ENCODE measurements at places on chromosomes 11 and 22. TPM values are rescaled to one million over a fixed set of nuclear protein-coding genes. Genes with fewer than 3 reads are reported as not detected.

Gene KCNJ4
- polyA plus RNA-seq = not detected

Gene SCUBE2
- 2.3 TPM for polyA plus RNA-seq

Gene GGTLC2
- not detected for polyA plus RNA-seq

Gene PAFAH1B2
- 33.1 TPM for polyA plus RNA-seq

Gene ZNF214
- 0.46 TPM for polyA plus RNA-seq

Gene SMC1B
- polyA plus RNA-seq = 0.07 TPM

Gene INS
- 51.7 TPM for polyA plus RNA-seq

Gene KRTAP5-11
- polyA plus RNA-seq = not detected

Gene SLC22A12
- polyA plus RNA-seq = not detected

- DNase-seq = no peak
Observed at GRCh38 chr11:117062498-117062897, 35.7 kb downstream of the SIK3 start.

GRCh38 chr22:20963201-20964052, 3.6 kb upstream of the AIFM3 start:
- DNase-seq = no peak

DNA sequence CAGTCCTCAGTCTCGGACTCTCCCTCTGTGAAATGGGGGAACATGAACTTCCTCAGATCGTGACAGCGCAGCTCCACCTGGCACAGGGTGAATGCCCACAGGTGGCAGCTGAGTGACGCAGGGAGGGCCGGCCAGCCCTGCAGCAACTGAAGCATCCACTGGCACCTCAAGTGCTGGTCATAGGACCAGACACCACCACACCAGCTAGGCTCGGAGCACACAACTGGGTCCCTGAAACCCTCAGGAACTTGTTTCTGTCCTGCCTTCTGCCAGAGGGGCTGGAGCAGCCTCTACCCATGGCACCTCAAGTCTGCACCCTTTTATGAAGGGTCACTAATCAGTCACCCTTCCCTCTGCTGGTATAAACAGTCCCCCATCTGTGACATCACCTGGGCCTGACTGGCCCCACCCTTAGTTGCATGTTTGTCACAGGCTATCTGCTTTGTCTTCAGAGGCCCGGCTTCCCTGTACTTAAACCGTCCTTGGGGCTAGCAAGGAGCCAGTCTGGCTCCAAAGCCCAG, 7.4 kb upstream of the CDC42BPG start:
- DNase-seq = no peak

DNA sequence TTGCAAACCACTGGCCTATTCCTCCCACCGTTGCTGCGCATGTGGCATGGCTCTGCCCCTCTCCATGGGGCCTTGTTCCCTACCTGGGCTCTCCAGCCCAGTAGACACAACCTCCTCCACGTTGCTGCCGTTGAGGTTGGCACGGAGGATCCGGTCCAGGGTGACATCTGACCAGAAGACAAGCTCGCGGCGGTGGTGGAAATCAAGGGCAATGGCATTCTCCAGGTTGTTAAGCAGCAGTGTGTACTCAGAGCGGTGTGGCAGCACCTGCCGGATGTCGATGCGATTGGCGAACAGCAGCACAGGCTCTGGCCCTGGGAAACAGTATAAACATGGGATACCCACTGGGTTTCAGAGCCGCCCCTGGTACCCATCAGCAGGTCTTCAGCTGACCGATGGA, 23.8 kb downstream of the LRP4 start:
- no peak for DNase-seq

- DNase-seq = no peak
Observed at GRCh38 chr11:12961615-12962014, 47.5 kb upstream of the RASSF10 start.

- DNase-seq = no peak
Observed at GRCh38 chr11:78841456-78842060, 266.9 kb upstream of the NARS2 start.

Measured in sigmoid colon (tissue), 7 donors.